ENCODE measurements at places on chromosomes 12 and 14.

- no peak for DNase-seq
Observed at GRCh38 chr14:73207615-73208014, 29.7 kb upstream of the PAPLN start.

DNA sequence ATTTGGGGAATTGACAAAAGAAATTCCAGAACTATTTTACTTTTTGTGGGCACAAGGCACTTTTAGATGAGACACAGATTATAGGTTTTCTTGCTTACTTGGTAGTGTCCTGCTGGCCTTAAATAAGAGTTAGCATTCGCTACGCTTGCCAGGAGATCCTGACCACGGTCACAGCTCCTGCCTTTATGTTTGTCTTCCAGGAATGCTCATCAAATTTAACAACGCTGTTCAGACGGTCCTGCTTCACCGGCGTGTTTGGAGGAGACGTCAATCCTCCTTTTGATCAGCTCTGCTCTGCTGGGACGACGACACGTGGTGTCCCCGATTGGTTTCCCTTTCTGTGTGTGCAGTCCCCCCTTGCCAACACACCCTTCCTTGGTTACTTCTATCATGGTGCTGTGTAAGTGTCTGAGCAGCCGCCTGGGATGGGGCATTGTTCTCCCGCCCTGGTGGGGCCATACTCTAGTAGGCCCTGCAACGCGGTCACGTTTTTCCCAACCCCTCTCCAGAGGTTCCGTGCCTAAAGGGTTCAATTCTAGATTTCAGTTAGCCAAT lies 15.8 kb downstream of the TCTN2 start:
- DNase-seq, result no peak

GRCh38 chr12:713281-713875 lies 39.0 kb upstream of the WNK1 start:
- DNase-seq, result no peak

DNA sequence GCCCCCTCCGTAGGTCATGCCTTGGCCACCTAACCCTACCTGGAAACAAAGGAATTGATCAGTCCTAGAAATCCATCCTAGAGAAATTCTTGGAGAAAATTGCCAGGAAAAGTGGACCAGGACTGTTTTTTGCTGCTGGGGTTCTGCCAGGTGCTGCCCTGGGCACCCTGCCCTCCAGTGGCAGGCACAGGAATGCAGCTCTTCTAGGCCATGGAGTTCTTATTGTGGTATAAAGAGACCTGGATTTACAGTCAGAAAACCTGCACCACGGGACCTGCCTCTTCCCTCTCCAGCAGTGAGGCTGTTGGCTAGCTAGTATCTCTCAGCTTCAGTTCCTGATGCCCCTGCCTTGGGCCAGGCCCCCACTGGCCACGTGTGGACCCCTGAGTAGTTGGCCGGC lies 59.7 kb downstream of the SLC24A4 start:
- DNase-seq, result no peak

GRCh38 chr12:95643256-95643655 lies 92.0 kb upstream of the USP44 start:
- no peak for DNase-seq

- no peak for DNase-seq
Observed at GRCh38 chr14:68506645-68507419, 286.0 kb downstream of the ZFP36L1 start.

DNA sequence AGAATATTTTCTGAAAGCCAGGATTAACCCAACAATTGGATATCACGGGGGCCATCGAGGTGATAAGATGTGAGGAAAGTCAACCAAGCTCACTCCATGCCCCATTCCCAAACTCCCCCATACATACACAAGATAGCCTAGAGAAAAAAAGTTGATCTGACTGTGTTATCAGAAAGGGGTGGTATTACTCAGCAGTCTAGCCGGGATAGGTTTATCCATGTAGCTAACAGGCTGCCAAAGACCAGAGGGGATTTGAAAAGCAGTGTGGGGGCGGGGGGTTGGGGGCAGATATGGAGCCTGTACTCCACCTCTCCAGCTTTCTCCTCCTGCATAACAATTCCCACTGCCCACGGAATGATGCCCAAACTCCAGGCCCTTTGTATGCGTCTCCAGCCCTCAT lies 13.2 kb upstream of the MAP1LC3B2 start:
- DNase-seq, result no peak

DNA sequence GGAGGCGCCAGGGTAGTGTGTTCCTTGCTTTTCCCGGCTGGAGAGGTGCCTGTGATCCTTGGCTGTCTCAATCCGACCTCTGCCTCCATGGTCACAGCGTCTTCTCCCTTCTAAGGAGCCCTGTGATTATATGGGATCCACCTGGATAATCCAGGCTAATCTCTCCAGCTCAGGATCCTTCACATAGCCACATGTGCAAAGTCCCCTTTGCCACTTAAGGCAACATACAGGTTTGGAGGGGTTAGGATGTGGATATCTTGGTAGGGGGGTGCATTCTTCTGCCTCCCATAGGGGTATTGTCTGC lies 1.2 kb upstream of the HVCN1 start:
- no peak for DNase-seq

GRCh38 chr12:52659395-52659794 lies 7.4 kb upstream of the KRT2 start:
- no peak for DNase-seq

- no peak for DNase-seq
Observed at GRCh38 chr14:39368261-39368959, 63.8 kb downstream of the FBXO33 start.

DNA sequence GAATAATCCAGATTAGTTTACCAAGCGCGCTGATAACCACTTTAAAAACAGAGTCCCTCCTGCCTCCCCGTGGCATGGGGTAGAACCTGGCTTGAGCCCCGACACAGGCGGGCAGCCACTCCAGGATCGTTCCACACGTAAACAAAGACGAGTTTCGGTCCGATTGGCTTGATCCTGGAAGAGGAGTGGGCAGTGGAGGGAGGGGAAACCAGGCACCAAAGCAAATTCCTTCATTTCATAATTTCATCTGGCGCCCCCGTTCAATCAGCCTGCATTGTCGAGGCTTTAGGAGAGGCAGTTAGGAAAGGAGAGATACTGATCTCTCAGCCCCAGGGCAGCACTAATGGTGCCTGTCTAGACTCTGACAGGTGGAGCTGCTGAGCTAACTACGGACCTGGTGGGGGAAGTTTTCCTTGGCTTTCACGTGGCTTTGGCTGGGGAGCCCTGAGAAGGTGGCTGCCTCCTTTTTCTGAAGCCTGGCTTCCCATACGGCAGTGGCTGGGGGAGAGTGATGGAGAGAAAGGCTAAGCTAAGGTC lies 751 bp upstream of the GPRC5A start:
- DNase-seq, result no peak

DNA sequence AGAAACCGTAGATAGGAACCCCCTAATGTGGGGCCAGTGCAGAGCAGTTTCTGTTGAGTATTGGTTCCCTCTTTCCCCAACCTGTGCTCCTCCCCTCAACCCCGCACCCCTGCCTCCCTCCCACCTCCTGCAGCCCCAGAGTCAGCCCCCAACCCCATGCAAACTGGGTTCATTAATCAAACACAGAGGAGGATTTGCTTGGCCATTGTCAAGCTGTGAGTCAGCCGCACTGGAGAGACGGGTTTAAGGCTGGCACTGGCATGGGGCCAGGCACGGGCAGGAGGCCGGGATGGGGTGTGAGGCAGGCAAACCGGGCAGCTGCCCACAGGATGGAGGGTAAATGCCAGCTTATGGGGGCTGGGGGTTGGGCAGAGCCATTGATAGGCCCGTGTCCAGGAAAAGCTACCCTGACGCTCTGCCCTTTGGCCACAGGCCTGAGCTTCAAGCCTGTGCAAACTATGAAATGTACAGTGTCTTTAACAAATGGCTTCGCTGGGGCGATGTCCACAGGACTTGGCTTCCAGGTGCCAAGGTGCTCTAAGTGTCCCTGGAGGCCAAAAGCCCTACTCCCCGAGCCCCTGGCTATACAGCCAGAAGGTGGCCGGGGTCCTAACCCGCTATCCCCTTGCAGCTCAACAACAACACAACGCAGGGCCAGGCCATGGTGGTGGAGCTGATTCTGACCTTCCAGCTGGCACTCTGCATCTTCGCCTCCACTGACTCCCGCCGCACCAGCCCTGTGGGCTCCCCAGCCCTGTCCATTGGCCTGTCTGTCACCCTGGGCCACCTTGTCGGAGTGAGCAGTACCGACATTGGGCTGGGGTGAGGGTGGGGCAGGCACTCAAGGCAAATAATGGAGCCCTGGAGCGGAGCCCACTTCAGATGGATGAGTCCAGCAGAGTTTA lies 1.4 kb downstream of the AQP5 start:
- DNase-seq, result no peak

DNA sequence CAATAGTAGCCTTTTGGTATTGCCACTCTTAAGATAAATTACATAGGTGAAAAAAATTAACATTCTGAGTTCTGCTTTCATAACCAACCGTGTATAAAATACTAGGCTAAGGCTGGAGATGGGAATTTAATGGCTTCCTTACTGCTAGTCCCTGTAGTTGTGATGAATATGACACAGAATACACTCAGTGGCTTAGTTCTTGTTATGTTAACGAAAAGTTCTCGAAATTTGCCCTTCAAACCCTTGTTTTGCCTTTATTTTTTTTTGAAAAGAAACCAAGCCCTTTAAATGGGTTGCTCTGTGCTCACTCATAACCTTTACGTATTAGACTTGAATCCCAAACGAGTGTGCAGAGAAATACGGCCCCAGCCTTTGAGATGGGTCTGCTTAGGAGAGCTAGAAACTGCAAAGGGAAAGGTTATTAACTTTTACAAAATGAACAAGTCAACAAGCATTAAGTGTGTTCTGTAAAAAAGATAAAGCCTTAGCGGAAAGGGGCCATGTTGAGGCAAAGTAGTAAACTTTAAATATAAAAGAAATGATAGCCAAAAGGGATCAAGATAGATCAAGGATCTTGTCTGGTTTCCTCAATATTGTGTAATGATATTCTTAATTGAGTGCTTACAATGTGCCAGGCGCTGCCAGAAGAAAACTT lies 1.7 kb downstream of the NUDT4 start:
- no peak for DNase-seq

DNA sequence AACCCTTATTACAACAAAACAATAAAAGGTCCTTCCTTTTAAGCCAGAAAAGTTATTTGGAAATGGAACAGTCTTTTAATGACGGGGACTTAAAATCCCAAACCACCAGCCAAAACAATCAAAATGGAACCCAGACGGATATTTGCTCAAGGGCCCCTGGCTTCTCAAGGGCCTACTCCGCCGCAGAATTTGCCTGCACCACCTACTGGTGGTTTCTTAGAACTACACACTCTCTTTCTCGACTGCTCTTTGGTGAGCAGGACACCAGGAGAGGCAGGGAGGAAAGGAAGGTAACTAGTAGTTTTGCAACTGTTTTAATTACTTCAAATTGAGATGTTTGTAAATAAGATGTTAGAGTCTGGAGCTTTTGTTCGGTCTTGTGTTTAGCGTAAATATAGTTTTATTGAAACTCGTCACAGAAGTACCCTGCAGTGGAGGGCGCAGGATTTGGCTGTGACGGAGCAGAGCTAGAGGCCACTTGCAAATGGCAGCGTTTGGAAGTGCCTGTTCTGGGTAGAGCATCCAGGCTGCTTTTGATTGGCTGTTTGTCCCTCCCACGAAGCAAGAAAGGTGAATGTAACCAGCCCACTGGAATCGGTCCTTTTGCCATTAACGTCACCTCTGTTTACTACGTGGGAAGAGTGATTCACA lies 238.5 kb downstream of the CACNA1C start:
- DNase-seq, result no peak

DNA sequence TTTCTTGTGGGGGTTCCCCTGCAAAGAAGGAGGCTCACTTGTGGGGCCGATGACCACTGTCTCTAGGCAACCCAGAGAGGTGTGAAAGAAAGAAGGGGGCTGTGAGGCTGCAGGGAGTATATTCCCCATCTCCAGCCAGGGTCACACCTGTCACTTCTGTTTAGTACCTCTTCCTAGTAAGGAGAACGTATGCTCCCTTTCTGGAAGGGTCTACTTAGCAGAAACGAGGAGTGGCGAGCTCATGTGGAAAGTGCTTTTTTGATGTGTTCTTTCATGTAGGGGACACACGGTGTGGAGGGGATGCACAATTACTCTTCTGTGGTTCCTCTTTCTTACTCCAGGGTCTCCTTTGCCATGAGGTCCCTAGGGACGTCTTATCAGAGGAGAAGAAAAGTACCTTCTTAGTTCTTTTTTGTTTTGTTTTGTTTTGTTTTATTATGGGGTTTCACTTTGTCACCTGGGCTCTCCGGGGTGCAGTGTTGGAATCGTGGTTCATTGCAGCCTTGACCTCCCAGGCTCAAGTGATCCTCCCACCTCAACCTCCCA lies 58.3 kb downstream of the PRKCH start:
- no peak for DNase-seq

GRCh38 chr12:120429368-120429767 lies 8.5 kb upstream of the COX6A1 start:
- no peak for DNase-seq

- no peak for DNase-seq
Observed at GRCh38 chr14:56026506-56026905, 91.7 kb upstream of the PELI2 start.

DNA sequence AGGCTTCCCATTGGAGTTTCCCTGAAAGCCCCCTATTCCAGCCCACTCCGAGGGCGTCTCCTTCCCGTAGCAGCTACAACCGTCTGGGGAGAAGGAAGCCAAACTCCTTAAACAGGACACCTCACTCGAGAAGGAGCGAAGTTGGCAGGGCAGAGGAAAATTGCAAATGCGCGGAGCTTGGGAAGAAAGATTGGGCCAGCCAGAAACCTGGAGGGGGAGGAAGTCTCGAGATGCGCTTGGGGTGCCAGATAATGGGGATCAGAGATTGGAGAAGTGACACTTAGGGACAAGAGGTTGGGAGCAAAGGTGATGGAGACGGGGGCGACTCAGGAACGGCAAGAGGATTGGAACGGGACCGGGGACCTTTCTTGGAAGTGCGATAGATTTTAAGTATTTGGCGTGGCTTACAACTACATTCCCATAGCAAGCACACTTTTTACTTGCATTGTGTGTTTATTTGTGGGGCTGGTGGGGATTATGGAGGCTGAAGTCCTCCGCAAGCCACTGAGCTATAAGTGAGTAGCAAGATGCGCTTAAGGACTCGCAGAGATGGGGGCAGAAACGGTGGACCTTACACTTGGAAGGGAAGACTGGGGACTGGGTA lies 926 bp downstream of the HRK start:
- no peak for DNase-seq

- no peak for DNase-seq
Observed at GRCh38 chr14:96001866-96002497, 37.2 kb upstream of the C14orf132 start.

DNA sequence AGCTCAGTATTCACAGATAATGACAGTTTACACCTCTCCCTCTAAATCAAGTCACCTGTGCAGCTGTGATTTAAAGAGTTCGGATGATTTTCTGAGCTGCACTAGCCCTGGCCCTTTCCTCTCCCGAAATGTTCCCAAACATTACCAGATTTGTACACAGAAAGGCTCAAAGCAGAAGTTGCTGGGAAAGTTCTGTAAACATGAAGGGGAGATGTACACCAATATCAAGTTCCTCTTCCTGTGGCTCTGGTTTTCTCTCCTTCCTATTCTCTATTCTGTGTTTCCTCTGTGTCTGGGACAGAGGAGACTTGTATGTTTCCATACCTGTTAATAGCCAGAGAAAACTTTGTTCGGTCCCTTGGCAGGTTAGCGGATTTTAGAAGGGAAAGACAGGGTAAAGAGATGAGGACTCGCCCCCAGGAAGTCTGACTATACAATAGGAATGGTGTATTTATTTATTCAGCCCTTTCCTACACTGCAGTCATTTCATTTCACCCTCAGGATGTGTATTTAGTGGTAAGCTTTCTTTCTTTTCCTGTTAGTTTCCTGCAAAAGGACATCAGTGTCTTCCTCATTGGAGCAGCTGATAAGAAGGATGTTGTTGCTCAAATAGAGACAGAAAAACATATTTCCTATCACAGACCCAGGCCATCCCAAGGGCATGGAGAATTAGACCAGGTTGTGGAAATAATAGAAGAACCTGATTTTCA lies 7.6 kb upstream of the NUMB start:
- DNase-seq, result no peak

Measured in activated T-helper 1 cell treated with Interleukin-2 at 50 U/mL for 16 hours (primary cell).